ENCODE measurements at places on chromosomes 2 and 18. TPM values are rescaled to one million over a fixed set of nuclear protein-coding genes. Genes with fewer than 3 reads are reported as not detected.

Gene GAD1
- not detected for total RNA-seq

Gene DNER
- total RNA-seq, result not detected

Gene POTEI
- not detected for total RNA-seq

Gene IL1RL1
- not detected for total RNA-seq

Gene NOSTRIN
- 0.33 TPM for total RNA-seq

Gene MORN2
- 5.7 TPM for total RNA-seq

Gene TANC1
- 0.19 TPM for total RNA-seq

Gene MYO1B
- total RNA-seq, result 0.38 TPM

Gene PLCD4
- 0.67 TPM for total RNA-seq

Gene EPHA4
- 68.6 TPM for total RNA-seq

Gene C2orf66
- total RNA-seq, result not detected

Gene MARCHF4
- not detected for total RNA-seq

Gene LHCGR
- not detected for total RNA-seq

Gene CCDC74B
- total RNA-seq, result 0.27 TPM

Gene BOK
- not detected for total RNA-seq

Gene SERPINB3
- total RNA-seq, result not detected

Gene BMP10
- not detected for total RNA-seq

Gene C2orf92
- 7.8 TPM for total RNA-seq

Gene CCDC150
- total RNA-seq, result 0.81 TPM

Gene RASGRP3
- total RNA-seq, result 2.8 TPM

Gene IAH1
- 48.2 TPM for total RNA-seq

Gene TEKT4
- not detected for total RNA-seq

Gene PHLPP1
- 13.1 TPM for total RNA-seq

Gene RBMS1
- total RNA-seq, result 69.3 TPM

Gene GPR55
- total RNA-seq, result 3.2 TPM

Gene SFTPB
- not detected for total RNA-seq

Gene LRRC30
- not detected for total RNA-seq

Gene KCNIP3
- not detected for total RNA-seq

Gene PPP1R1C
- not detected for total RNA-seq

Gene ASB18
- total RNA-seq, result not detected

Gene DUSP2
- total RNA-seq, result 1,350 TPM

Gene IL18R1
- 7.0 TPM for total RNA-seq

Gene IL18RAP
- total RNA-seq, result 7.9 TPM

Gene IL1RN
- total RNA-seq, result not detected

Gene AQP12A
- not detected for total RNA-seq

Gene NR4A2
- 777 TPM for total RNA-seq

Gene GDF7
- total RNA-seq, result 0.06 TPM

Gene WNT6
- total RNA-seq, result not detected

Gene RGPD4
- total RNA-seq, result 0.42 TPM

Gene CPO
- not detected for total RNA-seq

Gene OXER1
- total RNA-seq, result 0.30 TPM

Gene CTLA4
- total RNA-seq, result 10.2 TPM

Gene ANKRD30B
- total RNA-seq, result not detected

Gene RAB6C
- total RNA-seq, result not detected

Gene RTP5
- total RNA-seq, result 1.8 TPM

Gene GALNT3
- 5.3 TPM for total RNA-seq

Gene IGFBP5
- total RNA-seq, result not detected

Gene HTR2B
- not detected for total RNA-seq

Gene CHAC2
- 0.87 TPM for total RNA-seq

Gene BUB1
- 2.4 TPM for total RNA-seq

Gene CASP10
- total RNA-seq, result 10.4 TPM

Data from CD8-positive, alpha-beta T cell (primary cell).